ENCODE measurements at places on chromosomes 1 and 21.
A peak's percentile ranks its signal among the peaks of the same experiment; 100 is the strongest.

- DNase-seq, result no peak
These were observed 108.5 kb downstream of the CACHD1 start for GRCh38 chr1:64578270-64578973.

DNA sequence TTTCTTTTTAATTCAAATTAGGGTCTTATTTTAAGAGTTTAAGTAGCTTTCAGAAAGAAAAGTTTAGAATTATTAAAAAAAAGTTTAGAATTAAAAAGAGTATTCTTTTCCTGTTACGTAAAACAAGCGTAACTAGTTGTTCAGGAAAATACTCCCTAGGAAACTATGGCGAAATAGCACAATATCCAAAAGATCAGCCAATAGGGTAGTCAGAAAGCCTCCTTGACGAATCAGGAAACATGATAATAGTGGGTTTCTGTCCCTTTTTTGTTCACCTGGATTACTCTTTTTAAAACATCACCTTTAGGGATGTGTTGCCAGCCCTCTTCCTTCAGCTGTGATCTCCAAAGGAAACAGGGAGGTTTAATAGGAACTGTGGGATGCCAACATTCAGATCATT is 25.2 kb downstream of the S1PR1 start:
- no peak for DNase-seq

DNA sequence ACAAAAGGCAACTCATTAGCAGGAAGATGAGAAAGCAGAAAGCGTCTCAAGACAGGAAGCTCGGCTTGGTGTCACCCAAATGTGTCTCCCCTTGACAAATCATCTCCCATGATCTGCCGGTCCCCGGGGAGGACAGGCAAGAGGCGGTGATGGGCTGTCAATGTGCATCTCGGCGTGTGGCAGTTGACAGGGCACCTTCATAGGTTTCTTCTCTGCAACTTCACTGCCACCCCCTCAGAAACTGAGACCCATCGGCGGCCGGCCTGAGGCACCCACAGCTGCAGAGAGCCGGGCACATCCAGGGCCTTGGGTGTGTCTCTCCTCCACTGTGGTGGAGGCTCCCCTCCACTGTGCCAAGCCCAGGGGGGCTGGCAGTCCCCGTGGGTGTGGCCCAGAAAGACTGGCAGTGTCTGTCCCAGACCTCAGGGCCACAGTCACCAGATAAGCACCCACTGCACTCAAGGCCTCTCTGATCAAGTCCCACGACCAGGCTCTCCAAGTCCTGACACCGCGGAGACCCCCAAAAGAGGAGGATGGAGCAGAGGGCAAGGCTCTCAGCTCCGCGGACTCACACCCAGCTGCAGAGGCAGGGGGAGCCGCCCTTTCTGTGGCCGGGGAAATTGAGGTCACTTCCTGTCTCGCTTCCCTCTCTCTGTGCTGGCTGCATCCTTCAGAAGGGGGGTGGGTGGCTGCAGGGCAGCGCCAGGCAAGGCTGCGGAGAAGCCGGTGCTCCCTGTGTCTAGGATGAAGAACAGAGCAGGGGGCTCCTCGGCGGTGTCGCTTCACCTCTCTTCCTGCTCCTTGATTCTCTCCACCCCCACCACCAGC is 39.6 kb upstream of the LBR start:
- DNase-seq, result peak; percentile 88

DNA sequence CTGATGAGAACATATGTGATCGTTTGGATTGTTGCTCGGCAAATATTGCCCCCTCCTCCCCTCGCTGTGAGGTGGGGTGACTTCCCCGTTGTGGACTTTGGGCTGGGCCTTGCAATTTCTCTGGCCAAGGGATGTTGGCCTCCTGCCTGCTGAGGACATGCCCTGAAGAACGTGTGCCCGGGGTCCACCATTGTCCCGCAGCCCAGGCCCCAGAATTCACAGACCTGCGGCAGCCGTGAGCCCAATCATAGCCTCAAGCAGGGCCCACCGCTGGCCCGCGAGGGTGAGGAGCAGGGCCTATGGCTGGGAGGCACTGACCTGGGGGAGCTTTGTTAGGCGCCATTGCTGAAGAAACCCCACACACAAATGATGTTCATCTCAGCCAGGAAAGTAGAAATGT is 58.3 kb upstream of the ACTRT2 start:
- no peak for DNase-seq

DNA sequence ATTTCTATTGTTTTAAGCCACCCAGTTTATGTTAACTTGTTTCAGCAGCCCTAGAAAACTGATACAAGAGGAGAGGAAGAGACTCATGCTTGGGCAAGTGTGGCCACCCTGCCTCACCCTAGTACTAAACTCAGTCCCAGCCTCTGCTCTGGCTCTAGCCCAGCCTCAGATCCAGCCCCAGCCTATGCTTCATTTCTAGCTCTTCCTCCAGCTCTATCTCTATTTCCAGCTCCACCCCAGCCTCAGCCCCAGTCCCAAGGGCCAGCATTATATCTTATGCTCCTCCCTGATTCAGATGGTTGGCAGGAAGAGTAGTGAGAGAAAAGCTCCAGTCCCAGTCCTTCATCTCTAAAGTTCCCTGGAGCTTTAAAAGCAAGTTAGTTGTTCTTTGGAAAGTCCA is 535.5 kb downstream of the PTPRC start:
- DNase-seq, result no peak

DNA sequence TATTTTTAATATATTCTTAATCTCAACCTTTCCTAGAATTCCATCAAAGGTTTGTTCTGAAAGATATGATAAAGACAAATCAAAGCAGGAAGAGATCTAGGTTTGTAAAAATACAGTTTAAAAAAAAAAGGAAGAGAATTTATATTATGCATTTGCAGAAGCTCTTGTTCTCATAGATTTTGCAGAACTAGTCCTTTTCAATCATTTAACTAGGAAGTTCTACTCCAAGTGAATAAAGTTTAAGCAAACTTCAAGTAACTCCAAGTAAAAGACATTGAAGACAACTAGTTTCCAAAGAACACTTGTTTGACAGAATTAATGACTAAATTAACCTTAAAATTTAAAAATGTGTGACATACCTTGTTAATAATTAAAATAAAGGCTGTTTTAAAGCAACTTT is 55.9 kb downstream of the HNRNPR start:
- peak; percentile 55 for DNase-seq

DNA sequence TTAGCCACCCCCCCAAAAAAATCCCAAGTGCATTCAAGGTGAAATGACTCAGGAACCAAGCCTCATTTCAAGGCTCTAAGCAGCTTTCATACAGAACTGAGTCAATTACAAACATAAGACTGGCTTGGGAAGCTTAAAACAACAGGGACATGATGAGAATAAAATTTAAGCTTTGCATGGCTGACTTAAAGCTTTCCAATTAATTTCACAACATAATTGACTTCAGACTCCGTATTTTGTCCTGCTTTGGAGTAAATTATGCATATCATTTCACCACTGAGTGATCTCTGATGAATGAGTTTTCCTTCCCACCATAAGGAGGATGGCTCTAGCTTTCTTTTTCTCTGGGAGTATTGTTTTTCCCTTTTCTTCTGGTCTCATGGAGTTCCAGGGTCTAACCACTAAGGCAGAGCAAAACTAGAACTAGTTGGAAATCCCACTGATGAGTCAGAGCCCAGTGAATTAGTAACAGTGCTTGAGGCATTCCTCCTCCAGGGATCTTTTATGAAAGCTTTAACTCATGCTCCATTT is 72.8 kb downstream of the XCL2 start:
- peak; percentile 19 for DNase-seq

GRCh38 chr1:237145379-237146135 is 103.6 kb downstream of the RYR2 start:
- no peak for DNase-seq

DNA sequence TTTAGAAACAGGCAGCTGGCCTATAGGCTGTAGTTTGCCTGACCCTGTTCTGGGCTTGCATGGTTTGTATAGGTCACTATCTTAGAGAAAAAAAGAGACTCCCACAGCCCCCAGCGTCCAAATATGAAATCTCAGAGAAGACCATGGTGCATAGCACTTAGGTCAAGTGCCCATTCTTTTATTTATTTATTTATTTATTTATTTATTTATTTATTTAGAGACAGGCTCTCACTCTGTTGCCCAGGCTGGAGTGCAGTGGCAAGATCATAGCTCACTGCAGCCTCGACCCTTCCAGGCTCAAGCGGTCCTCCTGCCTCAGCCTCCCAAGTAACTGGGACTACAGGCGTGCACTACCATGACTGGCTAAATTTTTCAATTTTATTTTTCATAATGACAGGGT is 50.8 kb upstream of the ARTN start:
- DNase-seq, result no peak

DNA sequence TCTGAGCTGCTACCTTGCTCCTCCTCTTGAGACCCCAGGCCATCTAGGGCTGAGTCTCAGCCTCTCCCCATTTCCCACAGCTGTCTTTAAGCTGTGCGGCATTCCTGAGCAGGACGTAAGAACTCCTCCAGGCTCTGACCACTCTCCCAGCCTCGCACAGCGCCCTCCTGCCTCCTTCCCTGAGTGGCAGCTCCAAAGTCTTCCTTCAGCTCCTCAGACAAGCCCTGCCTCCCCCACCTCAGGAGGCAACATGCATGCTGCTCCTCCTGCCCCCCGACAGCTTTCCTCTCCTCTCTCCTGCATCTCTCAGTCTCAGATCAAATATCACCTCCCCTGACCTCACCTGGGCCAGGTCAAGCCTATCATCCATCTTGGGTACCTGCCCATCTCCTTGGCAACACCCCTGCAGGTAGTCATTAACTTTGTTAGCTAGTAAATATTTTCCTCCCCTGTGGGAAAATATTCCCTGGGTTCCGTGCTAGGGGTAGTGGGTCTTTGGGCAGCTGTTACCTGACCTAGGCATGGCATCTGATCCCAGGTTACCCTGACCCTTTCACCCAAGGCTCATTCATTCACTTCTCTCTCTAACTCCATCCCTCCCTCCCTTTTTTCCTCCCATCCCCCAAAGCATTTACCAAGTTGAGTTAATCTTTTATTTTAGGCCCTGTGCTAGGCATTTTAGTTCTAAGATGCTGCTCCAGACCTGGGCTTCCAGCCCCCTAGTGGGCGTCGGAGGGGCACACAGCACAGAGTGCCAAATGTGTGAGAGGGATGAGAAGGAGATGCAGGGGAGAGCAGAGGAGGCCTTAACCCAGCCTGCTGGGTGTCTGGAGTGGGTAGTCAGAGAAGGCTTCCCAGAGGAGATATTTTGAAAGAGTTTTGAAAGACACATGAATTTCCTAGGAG is 419.9 kb downstream of the PTPRU start:
- DNase-seq, result no peak

DNA sequence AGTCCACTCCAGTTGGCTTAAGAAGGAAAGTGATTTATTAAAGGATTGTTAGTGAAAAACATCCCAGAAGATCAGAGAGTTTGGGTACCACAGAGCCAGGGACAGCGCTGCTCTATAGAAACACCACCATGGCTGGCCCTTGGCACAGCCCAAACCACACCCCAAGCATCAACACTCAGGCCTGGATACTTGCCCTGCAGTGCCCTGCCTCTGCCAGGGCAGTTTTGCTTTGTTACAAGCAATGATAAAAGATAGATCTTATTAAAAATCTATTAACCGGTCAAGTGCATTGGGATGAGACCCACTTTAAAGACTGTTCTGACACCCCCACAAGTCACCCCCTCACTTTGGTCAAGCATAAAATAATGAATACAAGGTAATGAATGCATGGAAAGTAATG is 56.6 kb downstream of the KIF21B start:
- no peak for DNase-seq

- DNase-seq, result peak; percentile 53
These were observed 29.8 kb upstream of the NCAM2 start for GRCh38 chr21:20968391-20968790.

- DNase-seq, result no peak
These were observed 396.0 kb downstream of the LRRIQ3 start for GRCh38 chr1:73801912-73802429.

DNA sequence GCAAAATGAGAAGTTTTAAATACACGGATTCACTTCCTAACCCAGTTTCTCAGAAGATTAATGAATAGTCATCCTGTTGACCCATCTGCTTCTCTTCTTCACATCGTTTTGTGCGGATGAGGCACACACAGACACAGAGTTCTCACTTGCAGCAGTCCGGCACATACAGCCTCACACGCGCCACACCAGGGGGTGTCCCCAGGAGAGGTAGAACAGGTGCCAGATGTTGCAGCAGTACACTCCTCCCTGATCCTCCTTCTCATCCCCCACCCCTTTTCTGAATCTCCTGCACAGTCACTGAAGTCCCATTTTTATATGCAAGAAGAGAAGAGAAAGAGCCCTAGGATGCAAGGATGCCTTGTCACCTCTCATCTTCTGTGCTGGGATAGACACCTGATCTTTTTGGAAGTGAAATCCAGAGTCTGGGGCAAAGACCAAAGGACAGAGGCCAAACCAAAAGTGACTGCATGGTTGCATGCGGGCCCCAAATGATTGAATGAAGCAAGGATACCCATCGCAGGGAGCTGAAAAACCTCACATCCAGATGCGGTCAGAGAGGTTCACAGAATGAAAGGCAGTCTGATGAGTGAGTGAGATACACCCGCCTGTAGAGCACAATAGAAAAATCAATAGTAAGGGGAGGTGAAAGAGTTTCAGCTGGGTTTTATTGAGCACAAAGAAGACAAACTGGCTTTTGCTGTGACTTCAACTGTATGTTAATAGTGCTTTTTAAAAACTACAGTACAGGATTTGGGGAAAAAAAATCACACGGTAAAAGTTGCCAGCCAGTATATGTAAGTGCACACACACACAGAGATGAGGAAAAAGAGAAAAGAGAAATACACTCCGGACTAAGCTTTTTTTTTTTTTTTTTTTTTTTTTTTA is 28.9 kb downstream of the PBX1 start:
- no peak for DNase-seq

DNA sequence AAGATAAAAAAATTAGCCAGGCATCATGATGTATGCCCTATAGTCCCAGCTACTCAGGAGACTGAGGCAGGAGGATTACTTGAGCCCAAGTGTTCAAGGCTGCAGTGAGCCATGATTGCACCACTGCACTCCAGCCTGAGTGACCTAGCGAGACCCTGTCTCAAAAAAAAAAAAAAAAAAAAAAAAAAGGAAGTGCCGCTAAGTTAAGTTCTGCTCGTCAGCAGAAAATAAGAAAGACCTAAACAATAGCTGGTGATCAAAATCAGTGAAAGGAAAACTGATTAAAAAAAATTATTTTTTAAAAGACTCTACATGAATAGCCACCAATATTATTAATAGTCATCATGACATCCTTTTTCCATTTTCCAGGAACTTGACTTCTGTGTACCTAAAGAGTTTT is 44.2 kb upstream of the MTR start:
- DNase-seq, result peak; percentile 34

- no peak for DNase-seq
These were observed 10.2 kb upstream of the USP48 start for GRCh38 chr1:21793104-21793503.

DNA sequence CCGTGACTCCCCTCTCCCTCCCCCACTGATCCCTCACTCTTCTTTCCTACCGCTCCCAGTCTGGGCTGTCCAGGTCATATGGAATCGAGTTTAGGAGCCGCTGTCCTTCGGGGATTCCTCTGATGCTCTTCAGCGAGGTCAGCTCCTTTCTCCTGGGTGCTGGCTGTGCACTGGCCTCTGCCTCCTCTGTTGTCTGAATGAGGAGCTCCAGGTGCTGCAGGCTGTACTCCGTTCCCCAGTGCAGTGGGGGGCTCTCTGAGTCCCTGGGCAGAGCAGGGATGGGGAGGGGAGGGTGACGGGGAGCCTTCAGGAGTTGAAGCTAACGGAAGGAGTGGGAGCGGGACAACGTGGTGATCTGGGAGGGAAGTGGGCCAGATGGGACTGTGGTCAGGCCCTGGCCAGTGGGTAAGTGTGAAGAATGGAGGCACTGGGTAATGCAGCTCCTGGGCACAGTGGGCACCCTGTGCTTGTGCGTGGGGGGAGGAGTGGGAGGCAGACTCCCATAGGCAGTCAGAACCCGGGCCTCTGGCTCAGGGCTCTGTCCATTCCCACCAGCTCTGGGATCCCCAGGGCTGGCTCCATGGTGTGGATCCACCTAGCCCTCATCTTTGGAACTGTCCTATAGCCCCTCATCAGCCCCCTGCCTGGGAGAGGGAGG is 59.5 kb upstream of the TLR5 start:
- DNase-seq, result no peak

All from MV-4-11 (cell line).